ENCODE measurements at places on chromosomes 7 and 10. TPM values are rescaled to one million over a fixed set of nuclear protein-coding genes. Genes with fewer than 3 reads are reported as not detected.

GRCh38 chr10:49653273-49653929, 26.1 kb upstream of the C10orf53 start:
- H3K4me3 ChIP-seq: no peak overlapping the region
- peaks cover 17% of the 10 kb centered on the region for H3K4me1 ChIP-seq
- H3K27ac ChIP-seq: no peak overlapping the region
- H3K27me3 ChIP-seq: peaks cover 3% of the 10 kb centered on the region
- DNase-seq: no peak

- no peak for DNase-seq
- no peaks in the 10 kb centered on the region for H3K36me3 ChIP-seq
- no peak overlapping the region for H3K27ac ChIP-seq
- no peak overlapping the region for H3K4me3 ChIP-seq
Measured at GRCh38 chr7:18740579-18740988, 245.0 kb downstream of the HDAC9 start.

DNA sequence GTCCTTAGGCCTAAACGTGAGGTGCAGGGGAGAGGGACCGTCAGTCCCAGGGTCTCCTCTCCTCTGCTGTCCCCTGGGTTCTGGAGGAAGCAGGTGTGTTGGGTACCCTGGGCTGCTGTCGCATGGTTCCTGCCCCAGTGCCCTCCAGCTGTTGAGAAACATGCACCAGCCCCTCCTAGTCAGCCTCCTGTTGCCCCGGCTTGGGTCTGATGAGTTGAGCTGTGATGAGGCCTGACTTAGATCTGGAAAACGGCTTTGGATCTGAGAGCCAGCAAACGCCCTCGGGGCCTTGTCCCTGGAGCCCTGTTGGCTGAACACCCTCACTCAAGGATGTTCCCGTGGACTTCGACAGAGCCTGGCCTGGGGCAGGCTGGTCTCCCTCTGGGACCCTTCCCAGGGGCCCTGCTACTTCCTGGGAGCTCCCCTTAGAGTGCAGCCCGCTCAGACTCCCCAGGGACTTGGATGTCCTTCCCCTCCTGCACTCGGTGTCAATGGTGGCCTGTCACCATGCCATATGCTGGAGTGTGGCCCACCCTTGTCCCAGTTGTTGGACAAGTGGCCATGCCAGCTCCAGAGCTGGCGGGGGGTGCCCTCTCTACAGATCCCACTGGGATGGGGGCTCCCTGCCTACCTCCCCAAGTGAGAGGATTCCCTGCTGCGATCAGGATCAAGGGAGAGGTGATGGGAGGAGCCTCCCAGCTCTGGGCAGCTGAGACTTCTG, 12.3 kb downstream of the ZNF316 start:
- H3K4me1 ChIP-seq: no peaks in the 10 kb centered on the region
- no peaks in the 10 kb centered on the region for H3K27me3 ChIP-seq
- no peak for DNase-seq
- no peak overlapping the region for H3K27ac ChIP-seq

DNA sequence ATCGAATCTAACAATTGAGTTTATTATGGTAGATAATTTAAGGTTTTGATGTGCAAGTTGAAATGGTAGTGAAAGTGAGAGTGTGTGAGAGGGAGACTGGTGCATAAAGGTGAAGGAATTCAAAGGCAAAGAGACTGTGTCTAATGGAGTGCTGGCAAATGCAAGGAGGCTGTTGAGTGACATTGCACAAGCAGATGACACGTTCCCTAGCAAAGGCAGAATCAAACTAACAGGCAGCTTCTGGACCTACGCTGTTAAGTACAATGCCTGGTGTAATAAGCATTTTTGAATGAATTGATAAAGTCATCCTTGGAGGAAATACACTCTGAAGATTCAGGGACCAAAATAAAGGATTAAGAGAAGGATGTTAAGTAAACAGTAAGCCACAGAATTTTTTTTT, 11.7 kb upstream of the GPR141 start:
- peaks cover 32% of the 10 kb centered on the region for H3K27me3 ChIP-seq
- DNase-seq: no peak
- H3K27ac ChIP-seq: no peak overlapping the region
- no peaks in the 10 kb centered on the region for H3K36me3 ChIP-seq

Gene TDRD1
- 0.04 TPM for total RNA-seq

Gene FZD1
- total RNA-seq: 1.2 TPM

GRCh38 chr10:110378533-110379108, 73.9 kb upstream of the SMNDC1 start:
- peaks cover 5% of the 10 kb centered on the region for H3K4me1 ChIP-seq
- no peak overlapping the region for H3K27ac ChIP-seq
- DNase-seq: no peak
- no peak overlapping the region for H3K4me3 ChIP-seq

Gene ATOH7
- not detected for total RNA-seq

GRCh38 chr10:71228875-71229675, 16.7 kb downstream of the UNC5B start:
- no peak overlapping the region for H3K4me3 ChIP-seq
- DNase-seq: no peak
- no peak overlapping the region for H3K27ac ChIP-seq

DNA sequence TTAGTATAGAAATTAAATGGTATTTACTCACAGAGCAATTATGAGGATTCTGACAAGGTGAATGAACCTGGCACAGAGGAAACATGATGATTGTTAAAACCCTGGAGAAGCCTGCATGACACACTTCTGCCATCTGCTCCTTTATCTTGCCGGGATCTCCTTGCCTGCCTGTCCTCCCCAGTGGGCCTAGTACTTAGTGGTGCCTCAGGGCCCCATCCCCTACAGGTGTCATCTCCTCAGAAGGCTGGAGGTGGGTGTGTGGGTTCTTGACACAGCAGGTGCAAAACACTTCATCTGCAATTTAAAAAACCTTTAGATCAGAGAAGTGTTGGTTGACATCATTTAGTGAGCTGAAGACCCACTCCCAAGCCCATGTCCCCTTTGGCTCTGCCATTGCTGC, 261.2 kb downstream of the ADRA2A start:
- no peak for DNase-seq
- no peaks in the 10 kb centered on the region for H3K36me3 ChIP-seq
- no peaks in the 10 kb centered on the region for H3K4me1 ChIP-seq
- H3K27me3 ChIP-seq: no peaks in the 10 kb centered on the region
- H3K4me3 ChIP-seq: no peak overlapping the region

Gene DMBT1
- total RNA-seq: not detected

Gene DLD
- 60.5 TPM for total RNA-seq
